ENCODE measurements at places on chromosomes 2 and 18.

DNA sequence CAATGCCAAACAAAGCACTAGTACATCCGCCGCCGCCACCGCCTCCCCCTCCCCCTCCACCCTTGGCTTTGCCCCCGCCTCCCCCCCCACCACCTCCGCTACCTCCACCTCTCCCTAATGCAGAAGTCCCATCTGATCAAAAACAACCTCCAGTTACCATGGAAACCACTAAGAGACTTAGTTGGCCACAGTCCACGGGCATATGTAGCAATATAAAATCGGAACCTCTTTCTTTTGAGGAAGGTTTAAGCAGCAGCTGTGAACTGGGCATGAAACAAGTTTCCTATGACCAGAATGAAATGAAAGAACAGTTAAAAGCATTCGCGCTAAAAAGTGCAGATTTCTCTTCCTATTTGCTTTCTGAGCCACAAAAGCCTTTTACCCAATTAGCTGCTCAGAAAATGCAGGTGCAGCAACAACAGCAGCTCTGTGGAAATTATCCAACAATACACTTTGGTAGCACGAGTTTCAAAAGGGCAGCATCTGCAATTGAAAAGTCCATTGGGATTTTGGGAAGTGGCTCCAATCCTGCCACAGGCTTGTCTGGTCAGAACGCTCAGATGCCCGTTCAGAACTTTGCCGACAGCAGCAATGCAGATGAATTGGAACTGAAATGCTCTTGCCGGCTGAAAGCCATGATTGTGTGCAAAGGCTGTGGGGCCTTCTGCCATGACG, 168.0 kb downstream of the ASXL3 start:
- DNase-seq: no peak

DNA sequence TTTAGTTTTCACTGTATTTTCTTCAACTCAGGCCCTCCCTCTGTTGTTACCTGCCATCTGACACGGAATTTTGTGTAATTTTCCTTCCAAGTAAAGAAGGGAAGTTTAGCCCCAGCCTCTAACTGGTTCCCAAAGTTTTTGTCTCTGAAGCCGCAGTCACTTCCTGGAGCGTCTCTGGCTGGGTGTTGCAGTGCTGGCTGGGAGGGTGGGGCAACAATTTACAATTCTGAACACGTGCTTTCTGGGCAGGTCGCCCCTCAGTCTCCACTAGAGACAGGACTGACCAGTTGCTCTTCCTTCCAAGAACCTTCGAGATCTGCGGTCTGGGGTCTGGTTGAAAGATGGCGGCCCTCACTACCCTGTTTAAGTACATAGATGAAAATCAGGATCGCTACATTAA, 3.5 kb downstream of the CNDP2 start:
- DNase-seq: peak; percentile 65

DNA sequence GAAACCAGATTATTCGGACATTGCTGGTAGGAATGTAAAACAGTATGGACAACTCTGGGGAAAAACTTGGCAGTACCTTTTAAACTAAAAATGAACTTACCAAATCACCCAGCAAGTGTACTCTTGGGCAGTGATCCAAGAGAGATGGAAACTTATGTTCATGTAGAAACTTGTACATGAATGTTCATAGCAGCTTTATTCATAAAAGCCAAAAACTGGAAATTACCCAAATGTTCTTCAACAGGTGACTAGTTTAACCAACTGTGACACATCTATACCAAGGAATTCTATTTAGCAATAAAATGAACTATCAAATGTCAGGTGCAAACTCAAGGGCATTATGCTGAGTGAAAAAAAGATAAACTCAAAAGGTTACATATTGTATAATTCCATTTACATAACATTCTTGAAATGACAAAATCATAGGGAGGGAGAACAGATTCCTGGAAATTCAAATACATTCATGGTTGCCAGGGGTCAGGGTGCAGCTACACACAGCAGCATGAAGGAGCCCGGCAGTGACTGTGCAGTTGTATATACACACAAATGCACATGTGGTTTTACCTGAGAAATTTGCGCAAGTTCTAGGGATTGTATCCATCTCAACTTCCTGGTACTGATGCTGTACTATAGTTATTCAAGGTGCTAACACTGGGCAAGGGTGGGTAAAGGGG, 3.5 kb upstream of the RNU4ATAC start:
- no peak for DNase-seq

GRCh38 chr2:121061633-121062032, 223.4 kb downstream of the TFCP2L1 start:
- DNase-seq: no peak

GRCh38 chr2:239087046-239087710, 239.3 kb downstream of the TWIST2 start:
- DNase-seq: no peak

GRCh38 chr2:40227210-40227609, 224.7 kb downstream of the SLC8A1 start:
- no peak for DNase-seq

DNA sequence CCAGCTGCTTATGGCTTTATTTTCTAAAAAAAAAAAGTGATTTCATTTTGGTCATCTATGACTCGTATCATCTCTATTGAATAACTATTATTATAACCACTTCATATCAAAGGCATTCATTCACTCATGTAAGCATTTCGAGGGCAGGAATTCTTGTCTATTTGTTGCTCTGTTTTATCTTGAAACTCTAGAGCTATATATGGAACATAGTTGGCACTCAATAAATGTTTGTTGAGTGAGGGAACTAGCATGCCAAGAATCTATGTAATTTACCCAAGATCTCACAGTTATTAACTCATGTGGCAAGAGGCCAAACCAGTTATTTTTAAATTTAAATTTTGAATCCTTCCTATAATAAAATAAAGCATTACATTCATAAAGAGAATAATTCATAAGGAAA, 470.1 kb downstream of the TMX3 start:
- no peak for DNase-seq

GRCh38 chr2:200913654-200914053, 24.5 kb downstream of the NIF3L1 start:
- DNase-seq: no peak

GRCh38 chr2:240502430-240503121, 55.2 kb downstream of the ANKMY1 start:
- no peak for DNase-seq

- no peak for DNase-seq
Observed at GRCh38 chr2:112790305-112790704, 6.0 kb upstream of the IL1A start.

DNA sequence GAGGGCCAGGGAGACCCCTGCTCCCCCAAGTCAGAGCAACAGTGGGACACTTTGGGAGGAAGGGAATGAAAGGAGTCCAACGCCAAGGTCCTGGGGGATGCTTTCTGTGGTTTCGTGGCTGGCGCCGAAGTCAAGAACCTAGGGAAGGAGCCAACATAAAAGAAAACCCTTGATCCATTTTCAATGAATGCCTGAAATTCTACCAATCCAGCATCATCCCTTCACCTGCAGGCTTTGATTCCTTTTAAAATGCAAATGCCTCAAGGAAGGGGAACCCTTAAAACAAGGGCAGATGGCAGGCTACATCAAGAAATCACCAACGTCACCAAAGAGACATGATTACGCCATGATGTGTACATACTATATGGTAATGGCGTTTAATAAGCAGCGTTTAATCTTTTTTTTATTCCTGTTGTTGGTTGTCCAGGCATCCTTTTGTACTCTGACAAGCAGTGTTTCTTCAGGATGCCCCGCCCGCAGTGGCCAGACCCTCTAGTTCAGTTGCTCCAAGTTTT, 123.3 kb upstream of the SLC1A4 start:
- no peak for DNase-seq

GRCh38 chr2:8125741-8126711, 555.8 kb upstream of the ID2 start:
- no peak for DNase-seq

DNA sequence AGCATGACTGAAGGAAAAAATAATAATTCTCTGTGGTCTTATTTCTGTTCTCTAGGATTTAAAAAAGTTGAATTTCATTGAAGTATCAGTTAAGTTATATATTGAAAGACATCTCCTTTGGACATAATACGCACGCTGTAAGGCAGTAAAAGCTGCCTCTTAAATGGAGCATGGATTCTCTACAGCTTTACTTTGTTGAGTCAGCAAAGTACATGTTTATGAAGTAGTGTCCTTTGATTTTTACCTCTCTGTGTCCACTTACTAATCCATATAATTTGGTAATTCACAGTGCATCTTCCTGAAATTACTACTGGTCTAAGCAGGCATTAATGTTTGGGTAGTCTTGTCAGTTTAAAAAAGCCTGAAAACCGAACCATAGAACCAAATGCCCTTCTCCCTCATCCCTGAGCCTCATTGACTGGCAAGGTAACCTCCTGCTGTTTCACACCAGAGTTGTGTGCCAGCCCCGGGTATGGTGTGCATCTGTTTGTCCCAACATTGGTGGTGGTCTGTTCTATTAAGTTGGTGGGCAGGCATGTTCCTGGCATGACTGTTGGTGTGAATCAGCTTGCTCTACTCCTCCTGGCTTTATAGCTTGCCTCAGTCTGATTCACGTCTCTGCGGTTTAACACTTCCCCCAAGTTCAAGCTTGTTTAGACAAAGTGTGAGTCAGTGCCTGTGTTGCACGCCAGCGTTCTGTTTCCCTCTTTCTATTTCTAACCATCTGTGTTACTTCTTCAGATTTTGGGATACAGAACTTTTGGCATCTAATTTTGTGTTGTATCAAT, 71.0 kb upstream of the ITM2C start:
- DNase-seq: peak; percentile 77

- DNase-seq: no peak
Observed at GRCh38 chr2:167814881-167815718, 432.3 kb downstream of the STK39 start.

- no peak for DNase-seq
Observed at GRCh38 chr2:31785876-31786275, 205.1 kb upstream of the SRD5A2 start.

GRCh38 chr2:239400596-239401066, at the start of gene HDAC4:
HDAC4 (minus strand) TSS chr2:239401020; CDS start chr2:239352699, 48,321 bp downstream.
- DNase-seq: no peak

- no peak for DNase-seq
Observed at GRCh38 chr18:36401462-36401861, 103.9 kb downstream of the FHOD3 start.

- DNase-seq: no peak
Observed at GRCh38 chr2:217955881-217956493, 46.8 kb downstream of the TNS1 start.

- no peak for DNase-seq
Observed at GRCh38 chr2:43984533-43984932, 11.3 kb downstream of the LRPPRC start.

All from CD4-positive, alpha-beta T cell treated with Interleukin-21 for 1 hour (primary cell).